ENCODE measurements at places on chromosomes 5 and 9.

GRCh38 chr5:154801083-154801482, 45.9 kb downstream of the LARP1 start:
- no peak for DNase-seq

DNA sequence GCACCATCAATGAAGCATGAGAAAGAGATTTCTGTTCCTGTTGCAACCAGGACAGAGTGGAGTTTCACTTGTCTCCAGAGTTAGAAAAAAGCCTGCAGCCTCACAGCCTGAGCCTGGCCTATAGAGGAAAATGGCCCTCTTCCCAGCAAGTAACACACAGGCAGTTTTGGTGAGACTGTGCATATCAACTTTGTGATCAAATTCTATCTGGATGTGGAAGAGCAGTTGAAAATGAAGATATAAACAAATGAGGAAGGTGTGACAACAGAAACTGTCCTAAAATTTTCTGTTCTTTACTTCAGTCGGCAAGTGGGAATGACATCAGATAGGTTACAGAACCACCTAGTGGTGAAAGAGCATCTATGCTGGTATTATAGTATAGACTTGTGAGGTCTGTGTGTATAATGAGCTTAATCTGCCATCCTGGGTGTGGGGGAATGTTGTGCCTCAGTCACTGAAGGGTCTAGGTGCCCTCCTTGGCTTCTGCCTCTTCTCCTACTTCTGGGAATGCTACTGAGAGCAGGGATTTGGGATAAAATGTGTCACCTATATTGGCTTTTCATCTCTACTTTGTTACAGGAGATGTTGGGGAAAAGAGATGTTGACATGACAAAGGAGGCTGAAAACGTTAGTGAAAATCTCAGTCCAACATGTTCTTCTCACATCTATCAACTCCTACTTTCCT, 28.2 kb downstream of the YIPF5 start:
- no peak for DNase-seq

DNA sequence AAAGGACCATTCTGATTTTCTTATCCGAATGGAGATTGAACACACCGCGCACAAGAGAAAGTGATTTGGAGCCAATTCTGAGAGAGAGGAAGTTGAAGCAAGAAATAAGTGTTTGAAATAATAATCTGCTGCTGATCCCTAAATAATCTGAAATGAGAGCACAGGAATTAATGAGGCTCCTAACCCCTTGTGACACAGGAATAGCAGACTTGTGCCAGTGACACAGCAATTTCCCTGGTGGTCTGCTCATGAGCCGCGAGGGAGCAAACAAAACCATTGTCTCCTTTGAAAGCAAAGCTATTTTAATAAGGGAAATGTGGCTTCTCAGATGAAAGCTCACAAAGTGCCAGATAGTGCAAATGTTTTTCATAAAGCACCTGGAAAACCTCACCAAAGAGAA, 936.1 kb upstream of the WWC1 start:
- DNase-seq: no peak

- no peak for DNase-seq
Observed at GRCh38 chr9:88477300-88477751, 57.7 kb upstream of the NXNL2 start.

DNA sequence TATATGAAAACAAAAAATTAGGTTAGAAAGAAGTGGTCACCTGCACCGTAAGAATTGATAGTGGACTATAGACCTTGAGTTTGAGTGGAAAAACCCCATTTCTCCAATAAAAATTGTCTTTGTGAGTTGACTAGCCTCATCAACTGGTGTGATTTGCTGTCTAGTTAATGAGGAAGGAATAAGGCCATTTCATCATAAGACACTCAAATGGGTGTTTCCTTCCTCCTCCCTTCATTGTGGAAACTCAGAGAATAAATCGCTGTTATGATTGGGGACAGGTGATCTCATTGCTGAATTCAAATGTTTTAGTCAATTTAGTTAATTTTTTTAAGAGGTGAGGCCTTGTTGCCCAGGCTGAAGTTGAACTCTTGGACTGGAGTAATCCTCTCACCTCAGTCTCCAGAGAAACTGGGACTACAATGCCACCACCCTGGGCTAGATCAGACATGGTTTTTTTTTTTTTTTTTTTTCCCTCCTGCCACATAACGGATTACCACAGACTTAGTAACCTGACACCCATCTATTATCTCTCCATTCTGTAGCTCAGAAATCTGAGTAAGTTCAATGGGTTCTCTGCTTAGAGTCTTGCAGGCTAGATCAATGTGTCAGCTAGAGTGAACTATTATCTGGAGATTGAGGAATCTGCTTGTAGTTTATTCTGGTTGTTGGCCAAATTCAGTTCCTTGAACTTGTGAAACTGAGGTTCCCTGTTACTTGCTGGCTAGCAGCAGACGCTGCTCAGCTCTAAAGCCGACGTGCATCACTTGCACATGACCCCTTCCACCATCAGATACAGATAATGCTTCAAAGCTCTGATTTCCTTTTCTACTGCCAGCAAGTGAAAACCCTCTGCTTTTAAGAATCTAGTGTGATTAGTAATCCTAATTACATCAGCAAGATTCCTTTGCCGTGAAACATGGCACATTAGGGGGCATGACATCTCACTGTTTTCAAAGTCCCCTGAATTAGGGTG, 663.8 kb upstream of the CDH9 start:
- no peak for DNase-seq

- no peak for DNase-seq
Observed at GRCh38 chr5:125257997-125258396, 511.6 kb upstream of the ZNF608 start.
